ENCODE measurements at places on chromosomes 3 and 15.

- DNase-seq = no peak
These were observed 64.4 kb upstream of the PPARG start for GRCh38 chr3:12224181-12225147.

GRCh38 chr15:84761607-84762131 is 13.3 kb downstream of the ZNF592 start:
- DNase-seq = no peak

DNA sequence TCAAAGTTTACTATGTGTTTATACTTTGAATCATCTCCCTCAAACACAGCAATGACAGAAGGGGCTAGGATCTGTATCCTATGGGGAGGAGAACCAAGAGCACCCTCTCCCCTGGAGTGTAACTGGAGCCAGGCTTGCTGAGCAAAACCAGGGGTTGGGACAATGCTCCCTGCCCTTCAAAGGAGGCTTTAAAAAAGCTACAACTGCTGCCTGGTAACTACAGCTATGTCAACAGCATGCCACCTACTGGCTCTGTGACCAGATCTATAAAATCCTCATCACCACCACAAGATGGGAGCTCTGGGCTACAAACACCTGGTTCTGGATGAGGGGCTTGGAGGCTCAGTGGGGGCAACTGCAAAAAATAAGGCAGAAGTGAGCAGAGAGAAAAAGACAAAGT is 61.9 kb downstream of the ANO10 start:
- DNase-seq = no peak

GRCh38 chr15:81054236-81054635 is 53.5 kb downstream of the TLNRD1 start:
- no peak for DNase-seq

DNA sequence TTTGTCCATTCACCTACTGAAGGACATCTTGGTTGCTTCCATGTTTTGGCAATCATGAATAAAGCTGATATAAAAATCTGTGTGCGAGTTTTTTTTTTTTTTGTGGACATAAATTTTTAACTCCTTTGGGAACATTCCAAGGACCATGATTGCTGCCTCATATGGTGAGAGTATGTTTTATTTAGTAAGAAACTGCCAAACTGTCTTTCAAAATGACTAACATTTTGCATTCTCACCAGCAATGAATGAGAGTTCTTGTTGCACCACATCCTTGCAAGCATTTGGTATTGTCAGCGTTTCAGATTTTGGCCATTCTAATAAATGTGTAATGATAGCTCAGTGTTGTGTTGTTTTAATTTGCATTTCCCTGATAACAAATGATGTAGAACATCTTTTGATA is 12.7 kb downstream of the TMEM108 start:
- no peak for DNase-seq

- no peak for DNase-seq
These were observed 12.0 kb downstream of the CMTM7 start for GRCh38 chr3:32403663-32404062.

DNA sequence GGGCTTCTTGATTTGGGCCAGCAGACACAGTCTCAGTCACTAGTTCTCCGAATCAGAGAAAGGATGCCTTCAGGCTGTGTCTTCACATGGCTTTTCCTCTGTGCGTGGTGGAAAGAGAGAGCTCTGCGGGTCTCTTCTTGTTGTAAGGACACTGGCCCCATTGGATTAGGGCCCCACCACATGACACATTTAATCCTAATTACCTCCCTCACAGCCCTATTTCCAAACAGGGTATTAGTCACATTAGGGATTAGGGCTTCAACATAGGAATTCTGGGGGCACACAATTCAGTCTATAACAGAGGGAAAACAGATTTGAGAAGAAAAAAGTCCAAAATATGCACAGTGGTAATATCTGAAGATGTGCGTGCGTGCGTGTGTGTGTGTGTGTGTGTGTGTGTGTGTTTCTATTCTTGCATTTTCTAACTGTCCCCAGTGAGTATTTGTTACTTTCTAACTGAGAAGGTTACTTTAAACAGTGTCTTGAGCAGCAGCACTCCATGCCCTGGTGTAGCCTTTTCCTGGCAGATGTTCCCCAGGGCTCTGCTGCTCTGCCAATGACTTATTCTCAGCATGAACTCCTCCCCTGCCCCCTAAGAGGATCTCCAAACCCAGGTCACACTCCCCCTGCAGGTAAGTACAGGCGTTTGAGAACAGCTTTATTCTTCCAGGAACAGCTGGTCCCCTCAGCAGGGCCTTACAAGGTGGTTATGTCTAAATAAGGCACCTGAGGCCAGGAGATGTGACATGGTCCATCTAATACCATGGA is 72.9 kb downstream of the RPL39L start:
- peak; percentile 23 for DNase-seq

DNA sequence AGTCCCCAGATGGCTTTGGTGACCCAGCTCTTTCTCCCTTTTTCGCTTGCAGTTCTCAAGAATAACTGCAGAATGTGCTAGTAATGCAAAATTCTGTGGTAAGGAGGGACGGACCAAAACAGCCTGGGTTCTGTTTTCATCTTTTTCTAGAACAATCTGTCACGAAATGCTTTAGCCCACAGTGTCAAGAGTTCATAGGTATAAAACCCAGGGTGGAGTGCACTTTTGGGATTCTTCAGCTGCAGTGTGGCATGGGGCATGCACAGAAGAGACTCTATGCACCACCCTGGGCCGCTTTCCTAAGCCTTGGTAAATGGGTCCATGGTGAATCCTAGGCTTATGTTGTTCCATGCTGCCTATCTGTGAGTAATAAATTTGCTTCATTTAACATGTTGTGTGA is 1072.7 kb upstream of the GBE1 start:
- no peak for DNase-seq

DNA sequence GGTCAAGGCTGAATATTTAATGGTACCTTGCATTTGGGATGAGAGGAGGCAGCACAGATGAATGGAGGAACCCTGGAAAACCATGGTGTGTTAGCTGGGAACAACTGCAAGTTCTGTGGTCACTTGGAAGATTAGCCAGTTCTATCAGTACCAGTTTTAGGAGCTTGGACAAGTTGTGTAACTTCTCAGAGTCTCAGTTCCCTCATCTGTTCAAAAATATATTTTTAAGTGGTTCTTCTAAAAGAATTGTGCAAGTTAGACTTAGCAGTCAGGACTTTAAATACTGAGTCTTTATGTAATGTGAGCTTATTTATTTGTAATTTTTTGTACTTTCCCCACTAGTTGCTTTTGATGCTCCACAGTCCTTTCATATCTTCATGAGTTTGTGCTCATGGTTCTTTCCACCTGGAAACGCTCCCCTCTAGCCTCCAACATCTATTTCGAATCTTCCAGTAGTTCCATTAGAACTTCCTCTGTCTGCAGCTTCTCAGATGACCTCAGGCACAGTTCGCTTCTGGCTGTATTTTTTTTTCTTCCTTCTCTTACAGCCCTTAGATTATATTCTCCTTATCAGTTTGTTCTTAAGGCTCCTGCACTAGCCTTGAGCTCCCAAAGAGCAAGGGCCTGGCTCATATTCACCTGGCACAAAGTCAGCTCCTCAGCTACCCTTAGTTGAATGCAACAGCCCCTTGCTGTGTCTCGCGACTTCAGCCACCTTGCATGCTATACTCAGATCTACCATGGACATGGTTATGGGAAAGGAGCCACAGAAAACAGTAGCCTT is 27.1 kb downstream of the ITPR1 start:
- DNase-seq = no peak

DNA sequence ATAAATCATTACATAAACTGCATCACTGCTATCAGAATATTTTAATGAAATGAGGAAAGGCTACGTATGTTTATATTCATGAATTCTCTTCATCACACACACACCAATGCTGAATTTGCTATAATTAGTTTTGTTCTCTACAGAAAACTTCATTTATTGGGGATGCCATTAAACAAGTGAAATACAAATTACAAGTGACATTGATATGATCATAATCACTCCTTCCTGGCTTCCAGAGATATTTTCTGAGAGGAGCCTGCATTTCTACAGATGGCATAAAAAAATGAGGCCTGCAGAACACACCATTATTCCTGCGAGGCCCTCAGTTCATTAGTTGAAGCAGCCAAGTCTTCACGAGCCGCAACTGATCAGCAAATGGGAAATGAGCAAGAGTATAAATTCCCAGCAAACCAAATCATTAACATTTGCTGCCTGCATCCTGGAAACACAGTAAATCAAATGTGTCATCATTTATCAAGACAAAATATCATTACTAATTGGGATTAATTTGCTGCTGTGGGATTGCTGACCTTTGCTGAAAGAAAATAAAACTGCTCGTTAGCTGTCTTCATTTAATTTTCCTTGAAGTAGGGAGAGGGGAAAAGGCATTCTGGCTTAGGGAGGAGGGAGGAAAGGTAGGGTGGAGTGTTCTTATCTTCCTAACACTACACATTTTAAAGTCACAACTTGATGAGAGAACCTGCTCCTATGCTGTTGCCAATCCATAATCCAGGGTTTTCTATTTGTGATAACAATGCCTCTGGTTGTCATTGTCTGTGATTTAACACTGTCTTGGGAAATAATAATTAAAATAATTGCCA is 921.9 kb downstream of the SQOR start:
- no peak for DNase-seq

GRCh38 chr3:142808103-142808917 is 80.6 kb downstream of the PCOLCE2 start:
- no peak for DNase-seq

- DNase-seq = no peak
These were observed 359.3 kb downstream of the RORA start for GRCh38 chr15:60869851-60870250.

GRCh38 chr3:190718097-190718496 is 144.4 kb downstream of the GMNC start:
- no peak for DNase-seq

- DNase-seq = no peak
These were observed 45.1 kb upstream of the PLXND1 start for GRCh38 chr3:129651435-129652202.

DNA sequence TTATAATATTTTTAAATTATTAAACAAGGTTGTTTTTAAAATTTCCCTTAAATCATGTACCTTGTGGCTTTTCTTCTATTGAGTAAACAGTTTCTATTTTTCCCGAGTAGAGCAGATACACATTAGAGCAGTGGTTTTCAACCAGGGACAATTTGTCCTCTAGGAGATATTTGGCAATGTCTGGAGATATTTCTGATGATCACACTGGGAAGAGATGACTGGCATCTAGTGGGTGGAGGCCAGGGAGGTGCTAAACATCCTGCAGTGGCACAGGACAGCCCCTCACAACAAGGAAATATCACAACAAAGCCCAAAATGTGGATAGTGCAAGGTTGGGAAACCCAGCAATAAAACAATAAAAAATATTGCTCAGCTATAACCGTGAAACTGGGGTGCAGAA is 113.0 kb upstream of the PTPRG start:
- no peak for DNase-seq

- no peak for DNase-seq
These were observed 829 bp downstream of the RNF7 start for GRCh38 chr3:141738891-141739363.

GRCh38 chr3:9715764-9716437 is 12.3 kb downstream of the CPNE9 start:
- no peak for DNase-seq

DNA sequence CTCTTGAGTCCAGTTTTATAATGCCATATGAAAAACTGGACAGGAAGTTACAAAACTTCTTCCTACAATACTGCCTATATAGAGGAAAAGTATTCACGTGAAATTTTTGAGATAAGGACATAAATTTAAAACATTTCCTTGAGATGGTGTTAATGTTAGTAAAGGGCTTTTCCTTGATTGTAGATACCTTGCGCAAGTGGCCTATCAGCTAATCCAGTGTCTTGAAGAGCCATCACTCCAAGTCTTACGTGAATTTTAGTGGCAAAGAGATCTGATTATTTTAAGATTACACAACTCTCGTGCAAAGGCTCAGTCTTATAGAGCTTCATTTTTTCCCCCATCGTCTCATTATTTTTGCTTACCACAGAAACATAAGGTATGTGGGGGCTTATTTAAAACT is 18.4 kb downstream of the C3orf38 start:
- no peak for DNase-seq

DNA sequence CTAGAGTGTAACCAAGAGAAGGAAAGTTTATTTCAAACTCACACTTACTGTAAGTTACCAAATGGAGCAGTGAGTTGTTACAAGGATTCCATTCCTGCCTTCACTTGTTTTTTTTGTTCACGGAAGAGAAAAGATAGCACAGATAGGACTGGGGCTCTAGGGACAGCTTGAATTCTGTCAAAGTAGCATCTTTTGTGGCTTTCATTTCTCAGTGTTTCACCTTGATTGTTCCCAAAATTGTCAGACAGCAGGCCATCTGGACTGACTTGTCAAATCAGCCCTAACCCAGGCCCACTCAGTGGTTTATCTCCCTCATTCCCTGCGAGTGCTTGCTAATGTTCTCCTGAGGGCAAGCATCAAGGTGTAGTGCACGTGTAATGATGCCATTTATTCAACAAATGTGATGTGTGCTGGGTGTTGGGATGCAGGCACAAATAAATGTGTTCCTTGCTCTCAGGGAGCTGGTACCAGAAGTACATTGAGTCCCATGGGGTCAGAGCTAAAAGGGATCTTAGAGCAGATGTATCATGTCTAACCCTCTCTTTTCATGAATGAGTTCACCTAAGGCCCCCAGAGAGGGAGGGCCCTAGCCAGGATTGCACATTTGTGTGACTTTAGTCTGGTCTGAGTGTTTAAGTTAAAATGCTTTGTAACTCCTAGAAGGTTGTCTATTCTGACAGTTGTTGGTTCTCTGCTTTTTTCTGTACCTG is 49.1 kb downstream of the PDHB start:
- DNase-seq = no peak
